ENCODE measurements at places on chromosomes 1 and 21.

DNA sequence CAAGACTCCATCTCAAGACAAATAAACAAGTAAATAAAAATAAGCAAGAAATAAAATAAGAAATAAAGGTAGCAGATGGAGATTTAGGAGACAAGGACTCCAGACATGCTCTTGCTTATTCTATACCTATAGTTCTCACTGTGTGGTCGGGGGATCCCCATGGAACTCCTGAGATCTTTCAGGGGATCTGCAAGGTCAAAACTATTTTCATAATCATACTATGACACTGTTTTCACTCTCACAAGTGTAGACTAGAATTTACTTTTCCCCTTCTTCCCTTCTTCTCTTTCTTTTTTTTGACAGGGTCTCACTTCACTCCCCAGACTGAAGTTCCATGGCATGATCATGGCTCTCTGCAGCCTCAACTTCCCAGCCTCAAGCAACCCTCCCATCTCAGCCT, 29.8 kb upstream of the NLRP3 start:
- no peak for DNase-seq

- no peak for DNase-seq
Observed at GRCh38 chr1:54460351-54460750, 54.2 kb upstream of the SSBP3 start.

DNA sequence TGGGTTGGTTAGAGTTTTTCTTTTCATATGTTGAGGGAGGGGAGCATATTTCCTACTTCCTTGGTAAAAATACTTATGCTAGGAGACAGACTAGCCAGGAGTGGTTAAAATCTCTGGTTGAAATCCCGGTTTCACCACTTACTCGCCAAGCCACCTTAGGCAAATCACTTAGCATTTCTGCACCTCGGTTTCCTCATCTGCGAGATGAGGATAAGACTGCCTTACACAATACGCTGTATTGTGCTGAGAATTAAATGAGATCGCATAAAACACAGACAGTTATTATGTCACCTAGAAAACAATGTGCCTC, 1.4 kb downstream of the IFFO2 start:
- DNase-seq: no peak

DNA sequence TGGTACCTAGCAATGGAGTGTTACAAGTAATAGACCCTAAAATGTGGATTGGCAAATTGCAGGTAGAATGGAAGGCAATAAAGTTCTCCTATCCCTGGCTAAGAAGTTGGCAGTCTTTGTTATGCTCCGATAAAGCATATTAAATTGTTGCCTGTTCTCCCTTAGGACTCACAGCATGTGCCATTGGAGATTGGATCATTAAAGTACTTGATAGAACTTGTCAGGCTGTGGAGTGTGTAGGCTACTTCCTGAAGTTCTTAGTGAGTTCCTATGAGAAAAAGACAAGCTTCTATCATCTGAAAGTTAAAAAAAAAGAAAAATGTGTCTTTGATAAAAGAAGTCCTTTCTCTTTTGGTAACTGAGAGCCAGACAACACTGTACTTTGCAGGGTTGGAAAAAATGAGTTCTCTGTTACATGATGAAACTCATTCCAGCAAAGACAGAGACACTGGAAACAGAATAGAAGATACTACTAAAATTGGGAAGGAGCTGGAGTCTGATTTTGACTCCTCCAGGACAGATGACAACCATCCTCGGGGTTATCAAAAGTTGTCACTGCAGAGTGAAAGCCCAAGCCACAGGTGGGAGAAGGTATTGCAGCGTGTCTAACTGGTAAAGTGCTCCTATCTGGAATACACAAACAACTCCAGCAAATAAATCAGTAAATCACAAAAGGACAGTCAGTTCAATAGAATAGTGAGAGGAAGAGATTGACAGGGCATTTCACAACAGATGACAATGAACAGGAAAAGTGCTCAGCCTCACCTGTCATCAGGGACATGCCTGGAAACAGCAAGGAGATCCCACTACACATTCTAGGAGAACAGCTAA, 87.5 kb upstream of the WDR26 start:
- DNase-seq: no peak

DNA sequence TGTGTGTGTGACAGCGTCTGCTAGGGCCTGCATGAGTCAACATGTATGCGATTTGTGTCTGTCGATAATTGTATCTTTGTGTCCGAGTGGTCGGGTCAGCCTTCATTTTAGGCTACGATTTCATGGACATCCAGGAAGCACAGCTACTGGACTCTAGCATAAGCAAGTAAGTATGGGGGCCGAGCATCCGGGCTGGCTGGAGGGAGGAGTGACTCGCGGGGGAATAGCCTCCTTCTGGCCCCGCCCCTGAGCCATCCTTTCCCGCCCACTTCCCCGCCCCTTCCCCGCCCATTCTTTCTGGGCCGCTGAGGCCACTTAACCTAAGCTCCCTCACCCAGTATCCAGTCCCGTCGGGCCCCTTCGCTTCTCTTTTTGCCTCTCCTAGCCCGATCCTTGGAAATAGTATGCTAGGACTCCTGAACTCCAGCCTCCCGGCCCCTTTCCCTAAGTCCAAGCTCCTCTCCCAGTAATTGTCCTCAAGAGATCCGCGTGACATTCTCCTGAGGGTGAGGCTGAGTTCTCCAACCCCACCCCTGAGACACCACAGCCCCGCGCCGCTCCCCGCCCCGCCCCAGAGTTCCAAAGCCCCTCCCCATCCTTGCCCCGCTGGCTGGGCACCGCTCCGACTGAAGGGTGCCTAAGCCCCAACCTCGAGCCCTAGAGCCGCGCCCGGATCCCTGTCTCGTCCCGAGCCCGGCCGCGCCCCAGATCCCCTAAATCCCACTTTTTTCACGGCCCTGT, 1.2 kb downstream of the MAP3K6 start:
- DNase-seq: peak; percentile 78

GRCh38 chr1:236149003-236149595, 6.8 kb downstream of the GPR137B start:
- DNase-seq: no peak

GRCh38 chr1:15137809-15138208, 15.7 kb upstream of the TMEM51 start:
- no peak for DNase-seq

DNA sequence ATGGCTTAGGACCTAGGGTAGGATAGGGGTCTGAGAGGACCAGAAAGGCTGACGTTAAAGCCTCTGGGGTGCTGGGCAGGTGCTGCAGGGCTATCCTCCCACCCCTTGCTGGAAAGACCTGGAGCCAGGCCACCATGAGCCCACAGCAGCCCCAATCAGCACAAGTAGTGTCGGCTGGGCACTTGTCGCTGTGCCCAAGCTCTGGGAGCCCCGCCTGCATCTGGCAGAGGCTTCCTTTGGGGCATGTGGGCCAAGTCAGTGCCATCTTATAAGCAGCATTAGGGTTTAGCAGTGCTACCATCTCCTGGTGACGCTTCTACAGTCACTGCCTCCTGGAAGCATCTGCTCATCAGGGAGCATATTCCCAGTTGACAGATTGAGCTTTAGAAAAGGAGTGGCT, 31.3 kb downstream of the MAN1C1 start:
- DNase-seq: no peak

DNA sequence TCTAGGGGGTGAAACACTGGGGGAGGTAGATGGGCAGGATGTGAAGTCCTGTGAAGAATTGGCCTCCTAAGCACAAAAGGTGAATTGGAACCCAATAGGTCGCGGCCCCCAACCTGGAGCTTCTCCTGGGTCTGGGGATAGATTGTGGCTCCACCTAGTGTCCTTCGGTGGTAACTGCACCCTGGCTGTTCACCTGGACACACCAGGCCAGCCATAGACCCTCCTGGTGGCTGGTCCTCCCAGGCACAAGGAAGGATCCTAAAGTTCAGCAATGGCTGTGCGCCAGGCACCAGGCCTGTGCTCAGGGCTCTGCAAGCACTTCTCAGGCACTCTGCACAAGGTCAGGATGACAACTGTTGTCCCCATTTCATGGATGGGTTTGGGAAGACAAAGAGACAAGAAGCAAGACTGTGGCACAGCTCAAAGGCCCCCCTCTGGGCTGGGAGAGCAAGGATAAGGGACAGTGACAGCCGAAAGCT, 13.5 kb downstream of the ESPN start:
- DNase-seq: peak; percentile 68

DNA sequence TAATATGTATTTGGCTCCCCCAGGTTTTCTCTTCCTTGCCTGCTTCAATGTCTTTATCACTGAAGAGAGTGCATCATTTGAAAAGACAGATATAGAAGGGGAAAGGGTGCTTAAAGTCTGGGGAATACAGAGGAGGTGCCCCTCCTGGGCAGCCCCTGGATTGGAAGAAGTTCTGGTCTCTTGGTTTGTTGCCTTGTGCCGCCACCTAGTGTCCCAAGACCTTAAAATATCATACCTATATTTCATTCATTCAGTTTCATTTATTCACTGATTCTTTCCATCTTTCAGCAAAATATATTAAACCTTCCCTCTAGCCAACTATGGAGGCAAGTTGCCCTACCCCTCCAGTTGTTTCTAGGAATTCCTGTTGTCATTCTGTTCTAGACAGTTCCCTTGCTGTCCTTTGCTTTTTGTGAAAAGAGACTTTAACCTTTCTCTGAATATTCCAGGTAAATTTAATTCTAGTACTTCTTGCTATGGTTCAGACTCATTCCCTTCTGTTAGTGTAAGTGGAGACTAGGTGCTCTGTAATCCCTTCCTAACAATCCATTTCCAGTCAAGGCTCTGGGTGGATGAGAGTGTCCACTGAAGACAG, 56.1 kb downstream of the MEF2D start:
- no peak for DNase-seq

GRCh38 chr1:55043011-55043410, 3.7 kb downstream of the PCSK9 start:
- no peak for DNase-seq

DNA sequence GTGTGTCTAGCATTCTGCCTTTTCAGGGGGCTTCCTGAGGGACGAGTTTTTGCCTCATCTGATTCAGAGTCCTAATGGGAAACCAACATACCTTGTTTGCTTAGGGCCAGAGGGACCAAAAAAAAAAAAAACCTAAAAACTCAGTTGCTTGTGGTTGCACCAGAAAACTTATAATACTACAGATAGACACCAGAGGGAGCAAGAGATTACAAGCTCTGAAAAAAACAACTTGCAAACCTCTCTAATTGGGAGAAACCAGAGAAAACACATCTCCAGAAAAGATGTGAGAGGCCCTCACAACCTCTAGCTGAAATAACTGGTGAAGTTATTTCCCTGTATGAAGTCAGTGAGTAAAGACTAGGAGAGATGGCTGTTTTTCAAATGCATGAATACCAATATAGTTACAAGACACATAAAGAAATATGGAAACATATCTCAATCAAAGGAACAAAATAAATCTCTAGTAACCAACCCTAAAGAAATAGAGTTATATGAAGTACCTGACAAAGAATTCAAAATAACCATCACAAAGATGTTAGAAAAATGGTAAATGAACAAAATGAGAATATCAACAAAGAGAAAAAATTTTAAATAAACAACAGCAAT, 233.7 kb upstream of the NFIA start:
- DNase-seq: no peak

DNA sequence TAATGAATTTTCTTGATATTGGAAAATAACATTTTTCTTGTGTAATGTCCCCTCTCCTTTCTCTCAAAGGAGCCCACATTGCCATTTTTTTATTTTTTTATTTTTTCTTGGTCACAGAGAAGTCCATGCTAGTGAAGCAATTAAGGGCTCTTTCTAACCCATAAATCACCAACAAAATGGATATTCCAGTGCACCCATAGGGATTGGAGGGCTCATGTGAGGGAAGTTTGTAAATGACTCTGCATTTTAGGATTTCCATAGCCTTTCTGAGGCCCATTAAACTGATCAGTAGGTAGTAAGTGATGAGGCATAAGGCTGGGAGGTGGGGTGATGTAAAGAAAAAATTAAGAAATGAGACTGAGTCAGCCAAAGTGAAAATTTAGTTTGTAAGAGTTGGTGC, 55.9 kb upstream of the JAK1 start:
- no peak for DNase-seq

GRCh38 chr1:216020743-216021345, 402.4 kb downstream of the USH2A start:
- no peak for DNase-seq

GRCh38 chr1:12230549-12231275, 882 bp downstream of the VPS13D start:
- DNase-seq: no peak

GRCh38 chr1:221839321-221839720, 97.4 kb upstream of the DUSP10 start:
- no peak for DNase-seq

GRCh38 chr1:66628926-66629325, 95.0 kb downstream of the SGIP1 start:
- no peak for DNase-seq

DNA sequence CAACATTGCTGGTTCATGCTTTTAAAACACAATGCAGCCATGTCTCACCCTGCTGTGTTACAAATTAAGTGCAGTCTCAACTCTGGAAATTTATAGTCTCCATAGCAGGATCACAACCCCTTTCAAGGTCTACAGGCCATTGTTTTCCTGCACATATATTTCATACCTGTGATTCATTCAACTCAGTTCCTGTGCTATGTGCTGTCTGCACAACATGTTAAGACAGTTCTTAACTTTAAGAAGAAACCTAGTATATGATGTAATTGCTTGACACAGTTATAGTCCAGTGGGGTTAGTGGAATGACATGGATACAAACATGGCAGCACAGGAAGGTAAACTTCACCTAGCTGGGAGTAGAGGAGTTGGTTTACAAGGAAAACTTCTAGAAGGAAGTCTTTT, 106.4 kb downstream of the IFI44 start:
- DNase-seq: no peak

DNA sequence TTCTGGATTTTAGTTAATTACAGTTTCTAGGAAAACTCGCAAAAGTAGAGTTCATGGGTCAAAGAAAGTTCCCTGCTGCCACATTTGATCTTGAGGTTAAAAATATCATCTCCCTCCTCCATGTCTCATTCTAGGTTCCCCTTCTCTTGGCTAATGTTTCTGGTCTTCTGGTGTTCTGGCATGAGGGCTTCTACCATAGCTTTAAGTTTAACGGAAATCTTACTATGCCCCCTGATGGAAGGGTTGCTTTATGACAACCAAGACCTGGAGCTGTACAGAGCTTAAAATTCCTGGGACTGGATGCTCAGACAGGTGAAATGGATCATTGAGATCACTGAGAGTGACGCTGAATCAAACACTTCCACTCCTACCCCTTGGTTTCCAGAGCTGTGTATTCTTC, 1881.7 kb downstream of the MRPL39 start:
- no peak for DNase-seq

DNA sequence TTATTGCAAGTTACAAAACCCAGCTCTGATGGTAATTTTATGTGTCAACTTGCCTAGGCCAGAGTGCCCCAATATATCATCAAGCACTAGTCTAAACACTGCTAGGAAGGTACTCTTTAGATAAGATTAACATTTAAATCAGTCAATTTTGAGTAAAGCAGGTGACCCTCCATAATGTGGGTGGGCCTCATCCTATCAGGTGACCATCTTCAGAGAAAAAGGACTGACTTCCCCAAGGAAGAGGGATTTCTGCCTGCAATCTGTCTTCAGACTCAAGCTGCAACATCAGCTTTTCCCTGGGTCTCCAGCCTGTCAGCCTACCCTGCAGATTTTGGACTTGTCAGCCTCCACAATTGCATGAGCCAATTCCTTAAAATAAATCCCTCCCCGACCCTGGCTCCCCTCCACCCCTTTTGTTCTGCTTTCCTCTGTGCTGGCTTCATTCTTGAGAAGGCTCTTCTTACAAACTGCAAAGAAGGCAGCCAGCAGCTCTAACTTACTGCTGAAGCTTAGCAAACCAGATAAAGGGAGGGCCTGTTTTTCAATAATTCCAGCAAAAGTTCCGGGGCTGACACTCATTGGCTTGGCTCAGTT, 56.4 kb upstream of the RUNX3 start:
- no peak for DNase-seq

Measured in stimulated activated CD4-positive, alpha-beta T cell treated with anti-CD3 and anti-CD28 coated beads, Interleukin-12 subunit alpha, Interleukin-12 subunit beta, amount 100 ng/mL, for 4 hours (primary cell).